GDM1 (cell line): ENCODE measurements at places on chromosomes 7 and 10.
A peak's percentile ranks its signal among the peaks of the same experiment; 100 is the strongest.

- DNase-seq, result no peak
Observed at GRCh38 chr7:55024776-55025175, 6.0 kb downstream of the EGFR start.

DNA sequence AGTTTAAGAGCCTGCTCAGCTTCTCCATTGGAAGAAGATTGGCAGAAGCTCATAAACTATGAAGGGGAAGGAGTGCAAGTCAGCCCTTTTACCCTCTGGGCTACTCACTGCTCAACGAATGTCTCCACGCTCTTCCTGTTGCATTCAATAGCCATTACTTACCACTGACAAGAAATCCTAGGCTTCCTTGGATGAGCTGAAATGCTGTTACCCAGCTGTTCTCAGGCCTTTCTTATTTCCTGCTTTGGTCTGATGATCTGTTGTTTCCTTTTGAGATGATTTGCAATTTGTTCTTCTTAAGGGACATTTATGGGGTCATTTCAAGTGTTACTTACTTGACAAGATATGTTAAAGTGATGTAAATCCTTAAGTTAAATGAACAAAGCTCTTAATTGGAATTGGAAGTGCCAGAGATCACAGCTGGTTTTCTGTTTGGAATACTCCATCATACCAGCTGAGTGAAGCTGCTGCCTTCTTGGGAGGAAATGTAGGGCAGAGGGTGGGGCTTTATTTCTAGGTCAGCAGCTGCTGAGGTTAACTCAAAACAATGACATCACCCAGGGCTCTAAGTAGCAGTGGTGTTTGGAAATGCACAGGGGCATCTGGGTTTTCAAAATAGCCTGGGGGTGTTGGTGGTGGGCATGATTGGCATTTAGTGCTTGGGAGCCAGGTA lies 170.0 kb downstream of the PRKCQ start:
- DNase-seq, result no peak

- DNase-seq, result no peak
Observed at GRCh38 chr7:138701537-138701923, 368 bp upstream of the SVOPL start.

DNA sequence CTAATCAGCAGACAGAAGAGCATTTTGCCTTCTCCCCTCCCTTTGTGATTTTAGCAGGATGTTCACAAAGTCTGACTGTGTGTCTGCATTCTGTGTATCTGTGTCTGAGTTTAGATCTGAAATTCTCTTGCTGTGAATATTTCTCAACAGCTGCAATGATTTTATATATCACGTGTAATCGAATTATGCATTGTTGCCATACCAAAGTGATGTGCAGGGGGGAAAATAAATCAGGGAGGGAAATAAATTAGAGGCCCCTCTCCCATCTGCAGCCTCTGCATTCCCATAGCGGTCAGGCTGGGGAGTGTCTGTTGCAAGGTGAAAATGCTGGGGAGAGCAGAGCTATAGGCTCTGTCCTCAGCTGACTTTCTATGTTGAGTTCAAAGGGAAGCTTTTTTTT lies 209.0 kb downstream of the LRMDA start:
- no peak for DNase-seq

GRCh38 chr10:44459671-44460070 lies 74.8 kb upstream of the CXCL12 start:
- DNase-seq, result no peak

DNA sequence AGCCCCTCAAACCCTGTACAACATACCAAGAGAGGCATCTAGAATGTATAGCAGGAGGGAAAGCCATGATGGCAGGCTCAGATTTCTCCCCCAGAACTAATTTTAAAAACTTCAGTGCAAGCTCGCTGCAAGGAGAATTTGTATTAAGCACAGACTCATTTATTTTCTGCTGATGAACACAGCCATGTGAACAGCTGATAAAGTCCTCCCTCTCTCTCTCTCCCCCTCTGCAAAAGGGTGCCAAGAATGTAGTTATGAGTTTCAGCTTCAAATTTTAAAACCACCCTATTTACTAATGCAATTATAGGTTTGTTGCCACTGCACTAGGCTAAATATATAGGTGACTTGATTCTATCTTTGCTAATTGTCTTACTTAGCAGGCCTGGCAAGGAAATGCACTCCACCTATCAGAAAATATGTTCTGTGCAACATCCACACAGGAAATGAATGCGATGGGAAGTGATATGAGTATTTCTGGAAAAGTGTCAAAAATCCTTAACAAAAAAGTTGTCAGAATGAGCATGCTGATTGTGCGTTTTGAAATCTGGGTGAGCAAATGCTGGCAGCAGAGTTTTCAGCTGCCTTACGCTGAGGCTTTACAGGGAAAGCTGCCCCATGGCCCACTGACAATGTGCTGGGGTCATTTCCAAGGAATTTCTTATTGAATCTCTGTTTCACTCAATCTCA lies 43.4 kb upstream of the GHITM start:
- DNase-seq, result no peak

DNA sequence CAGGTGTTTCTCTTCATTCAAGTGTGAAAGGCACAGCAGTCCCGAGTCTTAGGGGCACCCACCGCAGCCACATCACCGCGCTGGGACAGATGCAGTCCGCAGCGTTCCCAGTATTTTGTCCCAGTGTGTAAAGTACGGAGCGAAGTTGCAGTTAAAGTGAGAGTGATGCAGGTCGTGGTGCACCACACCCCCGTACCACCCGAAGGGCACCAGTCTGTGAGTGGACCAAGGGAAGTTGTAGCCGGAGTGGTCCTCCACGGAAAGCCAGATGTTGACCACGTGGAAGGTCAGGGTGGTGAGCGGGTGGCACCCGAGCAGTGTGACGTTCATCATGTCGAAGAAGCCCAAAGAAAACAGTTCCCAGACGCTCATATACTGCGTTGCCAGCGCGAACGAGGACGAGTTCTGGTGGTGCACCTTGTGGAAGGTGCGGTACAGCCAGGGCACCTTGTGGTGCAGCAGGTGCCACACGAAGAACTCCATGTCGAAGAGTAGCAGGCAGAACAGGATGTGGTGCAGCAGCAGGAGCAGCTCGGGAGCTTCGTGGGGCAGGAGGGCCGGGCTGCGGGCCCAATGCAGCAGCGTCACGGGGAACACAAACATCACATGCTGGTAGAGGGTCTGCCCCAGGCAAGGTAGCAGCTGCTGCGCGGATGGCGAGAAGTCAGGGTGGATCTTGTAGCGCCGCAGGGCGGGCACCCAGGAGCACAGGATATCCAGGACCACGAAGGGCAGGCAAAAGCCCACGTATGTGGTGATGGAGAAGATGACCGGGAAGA lies 526 bp downstream of the CH25H start:
- DNase-seq, result no peak

DNA sequence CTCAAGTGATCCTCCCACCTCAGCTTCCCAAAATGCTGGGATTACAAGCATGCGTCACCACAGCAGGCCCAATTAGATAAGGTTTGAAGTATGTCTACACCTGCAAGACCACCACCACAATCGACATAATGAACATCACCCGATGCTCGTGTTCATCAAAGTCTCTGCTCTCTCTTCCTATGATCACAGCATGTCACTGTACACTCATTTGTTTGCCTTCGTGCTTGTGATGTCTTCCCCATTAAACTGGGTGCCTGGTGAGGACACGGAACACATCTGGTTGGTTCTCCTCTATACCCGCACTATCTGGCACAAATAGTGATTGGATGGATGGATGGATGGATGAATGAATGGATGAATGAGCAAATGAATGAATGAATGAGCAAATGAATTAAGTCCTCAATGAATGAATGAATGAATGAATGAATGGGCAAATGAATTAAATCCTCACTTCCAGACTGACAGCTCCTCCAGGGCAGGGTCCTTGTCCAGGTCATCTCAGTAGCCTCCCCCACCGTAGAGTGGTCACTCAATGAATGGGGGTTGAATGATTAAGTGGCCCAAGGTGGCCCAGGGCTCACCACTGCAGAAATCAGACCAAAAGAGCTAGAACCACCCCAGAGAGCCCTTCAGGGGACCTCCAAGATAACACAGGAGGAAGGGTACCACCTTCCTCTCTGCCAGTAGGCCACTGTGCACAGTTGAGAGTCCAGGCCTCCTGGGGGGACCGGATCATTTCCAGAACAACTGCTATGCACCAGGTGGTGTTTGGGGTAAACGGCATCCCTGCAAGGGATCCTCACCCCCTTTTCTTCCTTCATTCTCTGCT lies 101.9 kb upstream of the TNRC18 start:
- peak; percentile 26 for DNase-seq

DNA sequence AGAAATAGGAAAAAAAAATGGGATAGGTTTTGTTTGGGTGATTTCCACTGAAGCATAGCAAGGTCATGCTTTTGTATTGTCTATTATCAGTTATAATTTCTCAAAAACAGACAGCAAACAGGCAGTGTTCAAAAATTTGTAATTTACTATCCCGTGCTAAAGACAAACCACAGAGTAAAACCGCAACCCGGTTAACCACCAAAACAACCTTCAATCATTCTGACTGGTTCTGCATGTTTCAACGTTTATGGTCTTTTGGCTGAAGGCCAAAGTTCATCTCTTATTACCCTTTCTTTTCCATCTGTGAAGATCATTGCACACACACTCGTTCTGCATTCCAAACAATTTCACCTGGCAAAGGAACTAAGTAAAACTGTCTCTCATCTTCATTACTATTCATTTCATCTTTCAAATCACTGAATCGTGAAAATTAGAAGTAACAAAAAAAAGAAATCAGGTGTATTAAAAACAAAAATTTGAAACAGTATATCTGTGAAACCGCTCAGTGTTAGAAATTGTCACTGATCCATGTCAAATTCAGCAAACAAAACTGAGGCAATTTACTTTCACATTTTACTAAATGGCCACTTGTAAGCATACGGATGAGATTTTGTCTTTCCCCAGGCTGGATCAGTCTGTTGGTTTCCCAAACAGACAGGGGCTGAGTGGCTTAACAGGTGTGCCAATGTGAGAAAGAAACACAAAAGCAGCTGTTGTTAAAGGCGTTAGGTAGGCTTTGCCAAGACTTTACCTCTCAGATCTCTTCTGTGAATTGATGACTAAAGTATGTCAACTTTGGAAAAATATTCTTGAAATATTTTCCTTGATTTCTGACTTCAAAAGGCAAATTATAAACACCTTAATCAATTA lies 539.6 kb downstream of the CNTNAP2 start:
- DNase-seq, result peak; percentile 24

DNA sequence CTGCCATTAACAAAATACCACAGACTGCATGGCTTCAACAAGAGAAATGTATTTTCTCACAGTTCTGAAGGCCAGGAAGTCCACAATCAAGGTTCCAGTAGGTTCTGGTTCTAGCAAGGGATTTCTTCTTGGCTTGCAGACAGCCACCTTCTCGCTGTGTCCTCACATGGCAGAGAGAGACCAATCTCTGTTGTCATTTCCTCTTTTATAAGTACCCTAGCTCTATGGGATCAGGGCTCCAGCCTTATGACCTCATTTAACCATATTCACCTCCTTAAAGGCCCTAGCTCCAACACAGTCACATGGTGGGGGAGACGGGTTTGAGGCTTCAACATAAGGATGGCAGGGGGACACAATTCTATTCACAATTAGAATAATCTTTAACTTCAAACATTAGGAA lies 23.6 kb downstream of the ABI1 start:
- DNase-seq, result no peak

DNA sequence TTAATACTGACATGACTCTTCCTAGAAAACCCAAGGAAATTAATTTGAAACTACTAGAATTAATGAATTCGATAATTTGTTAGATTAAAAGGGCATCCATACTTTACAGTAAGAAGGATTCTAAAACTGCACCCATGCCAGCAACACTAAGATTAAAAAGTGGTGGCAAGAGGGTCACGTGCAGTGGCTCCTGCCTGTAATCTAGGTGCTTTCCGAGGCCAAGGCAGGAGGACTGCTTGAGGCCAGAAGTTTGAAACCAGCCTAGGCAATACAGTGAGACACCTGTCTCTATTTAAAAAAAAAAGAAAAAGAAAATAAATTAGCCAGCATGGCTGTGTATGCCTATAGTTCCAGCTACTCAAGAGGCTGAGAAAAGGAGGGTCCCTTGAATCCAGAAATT lies 58.2 kb downstream of the SRPK2 start:
- DNase-seq, result no peak

- no peak for DNase-seq
Observed at GRCh38 chr7:143419880-143420279, 11.2 kb upstream of the EPHA1 start.

DNA sequence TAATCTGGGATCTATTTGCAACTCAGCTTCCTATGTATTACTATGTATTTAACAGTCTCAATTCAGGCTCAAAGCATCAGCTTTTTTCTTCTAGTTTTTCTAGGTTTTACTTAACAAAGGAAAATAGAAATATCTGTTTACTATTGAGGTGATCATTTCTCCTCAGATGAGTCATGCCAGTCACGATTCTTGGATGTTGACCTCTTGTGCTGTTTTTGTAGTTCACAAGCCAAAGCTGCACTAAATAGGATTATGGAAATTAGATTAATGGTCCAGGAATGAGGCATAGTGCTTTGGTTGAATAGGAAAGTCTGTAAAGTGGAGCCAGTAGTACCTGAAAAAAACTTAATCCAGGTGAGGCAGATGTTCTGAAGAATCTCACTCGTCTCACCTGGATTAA lies 198.3 kb upstream of the KAT6B start:
- no peak for DNase-seq

DNA sequence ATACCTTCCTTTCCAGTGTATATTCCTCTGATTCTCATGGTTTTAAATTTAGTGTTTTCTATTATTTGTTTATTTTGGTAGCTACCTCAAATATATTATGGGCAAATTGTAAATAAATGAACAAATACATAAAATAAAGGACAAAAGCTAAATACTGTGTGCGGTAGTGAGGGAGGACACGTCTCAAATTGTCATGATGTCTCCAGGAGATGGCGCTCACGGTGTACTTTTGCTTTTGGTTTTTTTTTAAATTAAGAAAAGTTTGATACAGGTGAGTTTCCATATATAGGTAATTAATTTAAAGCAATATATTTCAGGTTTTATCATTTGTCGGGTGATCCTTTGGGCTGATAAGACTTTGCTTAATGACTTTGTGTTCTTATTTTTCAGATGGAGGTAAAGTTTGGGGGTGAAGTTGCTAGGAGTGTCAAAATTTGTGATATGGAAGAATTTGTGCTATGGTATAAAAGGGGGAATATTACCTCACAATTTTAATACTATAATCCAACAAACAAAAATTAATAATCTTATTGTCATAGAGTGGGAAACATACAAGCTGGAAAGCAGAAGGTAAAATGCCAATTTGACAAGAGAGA lies 68.4 kb upstream of the TMEM229A start:
- DNase-seq, result no peak

DNA sequence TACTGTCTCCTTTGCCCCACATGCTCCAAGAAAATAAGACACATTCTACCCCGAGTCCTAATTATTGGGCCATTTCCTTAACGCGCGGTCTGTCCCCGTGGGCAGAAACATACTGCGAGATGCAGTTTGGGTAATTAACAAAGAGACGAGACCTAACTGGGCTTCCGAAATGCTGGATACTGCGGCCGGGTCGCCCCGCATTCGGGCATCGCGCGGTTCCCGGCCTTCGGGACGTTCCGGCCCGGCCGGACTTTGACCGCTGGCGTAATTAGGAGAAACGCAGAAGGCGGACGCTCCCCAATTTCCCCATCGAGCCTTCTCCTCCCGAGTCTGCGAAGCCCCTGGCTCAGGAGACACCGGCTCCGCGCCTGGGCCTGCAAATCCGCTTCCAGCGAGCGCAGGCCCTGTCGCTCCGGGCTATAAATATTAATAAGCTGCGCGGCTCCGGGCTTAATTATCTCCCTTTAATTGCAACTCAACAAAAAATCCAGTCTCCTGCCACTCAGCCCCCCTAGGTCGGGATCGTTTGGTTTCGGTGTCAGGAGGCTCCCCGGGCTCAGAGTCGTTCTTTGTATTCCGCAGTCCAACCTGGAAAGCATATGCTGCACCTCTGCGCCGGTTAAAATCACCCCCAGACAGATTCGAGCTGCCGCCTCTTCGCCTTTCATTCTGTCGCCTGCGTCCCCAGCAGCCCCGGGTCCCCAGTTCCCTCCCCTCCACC lies 131.5 kb downstream of the SPAG6 start:
- DNase-seq, result no peak
